ENCODE measurements at places on chromosomes 6 and 20.

DNA sequence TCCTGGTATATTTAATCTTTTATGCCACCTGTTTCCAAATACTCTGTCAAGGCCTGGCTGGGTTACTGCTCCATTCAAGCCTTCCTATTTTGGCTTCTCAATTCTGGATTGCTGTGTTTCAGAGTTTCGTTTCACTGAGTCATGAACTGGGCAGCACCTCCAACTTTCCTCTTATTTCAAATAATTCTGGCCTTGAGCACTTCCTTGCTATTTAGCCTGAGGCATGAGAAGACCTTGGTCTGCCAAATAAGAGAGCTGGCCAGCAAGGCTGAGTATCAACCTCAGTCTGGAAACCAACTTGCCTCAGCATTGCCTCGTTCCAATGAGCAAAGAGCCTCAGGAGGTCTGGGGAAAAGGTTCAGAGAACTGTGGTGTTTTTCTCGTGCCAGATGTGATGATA is 66.6 kb downstream of the TNFAIP3 start:
- peaks cover 5% of the 10 kb centered on the region for H3K4me1 ChIP-seq
- H3K27me3 ChIP-seq: no peaks in the 10 kb centered on the region
- peaks cover 14% of the 10 kb centered on the region for H3K36me3 ChIP-seq
- H3K4me3 ChIP-seq: no peak overlapping the region
- no peak for DNase-seq

- H3K27me3 ChIP-seq: peaks cover 47% of the 10 kb centered on the region
- H3K4me1 ChIP-seq: no peaks in the 10 kb centered on the region
- H3K4me3 ChIP-seq: no peak overlapping the region
- H3K27ac ChIP-seq: no peak overlapping the region
- H3K36me3 ChIP-seq: no peaks in the 10 kb centered on the region
Observed at GRCh38 chr6:34056305-34057108, 89.4 kb downstream of the GRM4 start.

- H3K36me3 ChIP-seq: no peaks in the 10 kb centered on the region
- H3K4me3 ChIP-seq: no peak overlapping the region
- no peak for DNase-seq
- peaks cover 22% of the 10 kb centered on the region for H3K27me3 ChIP-seq
- H3K27ac ChIP-seq: no peak overlapping the region
Observed at GRCh38 chr6:56742122-56742791, 99.6 kb upstream of the DST start.

GRCh38 chr6:3163248-3163594 is 5.9 kb upstream of the TUBB2A start:
- peaks cover 25% of the 10 kb centered on the region for H3K4me1 ChIP-seq
- no peak overlapping the region for H3K27ac ChIP-seq
- peaks cover 77% of the 10 kb centered on the region for H3K27me3 ChIP-seq

DNA sequence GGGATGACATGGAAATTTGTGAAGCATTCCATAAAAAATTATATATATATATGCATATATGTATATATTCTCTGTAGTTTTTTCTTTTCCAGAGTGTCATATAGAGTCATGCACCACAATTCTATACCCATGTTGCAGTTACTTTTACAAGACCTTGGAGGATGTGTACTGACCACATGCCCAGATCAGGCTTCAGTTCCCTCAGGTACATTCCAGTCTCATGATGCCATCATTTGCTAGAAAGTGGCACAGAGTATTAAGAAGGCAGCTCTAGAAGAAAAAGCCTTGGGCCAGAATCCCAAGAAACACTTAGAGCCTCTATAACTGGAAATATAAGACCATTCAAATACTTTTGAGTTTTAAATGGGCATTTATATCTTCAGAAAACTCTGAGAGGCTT is 685.5 kb upstream of the FLRT3 start:
- no peaks in the 10 kb centered on the region for H3K36me3 ChIP-seq
- no peaks in the 10 kb centered on the region for H3K4me1 ChIP-seq
- H3K27me3 ChIP-seq: no peaks in the 10 kb centered on the region
- no peak overlapping the region for H3K27ac ChIP-seq
- no peak for DNase-seq

DNA sequence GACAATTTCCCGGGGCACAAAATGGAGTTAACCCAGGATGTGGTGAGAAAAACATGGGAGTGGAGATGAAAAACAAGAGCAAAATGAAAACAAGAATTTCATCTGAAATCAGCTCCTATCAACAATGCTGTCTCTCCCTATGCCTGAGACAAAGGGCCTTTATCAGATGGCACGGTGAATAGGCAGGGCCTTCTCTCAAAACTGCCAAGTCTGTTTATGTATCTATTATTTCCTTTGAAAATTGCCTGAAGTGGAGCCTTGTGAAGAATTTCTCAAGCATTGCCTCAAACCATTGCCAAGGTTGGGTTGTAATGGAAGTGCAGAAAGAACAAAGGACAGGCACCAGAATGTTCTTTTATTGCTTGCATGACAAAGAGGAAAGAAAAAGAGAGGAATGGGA is 74.7 kb downstream of the BTBD3 start:
- H3K36me3 ChIP-seq: no peaks in the 10 kb centered on the region
- H3K4me1 ChIP-seq: no peaks in the 10 kb centered on the region
- H3K4me3 ChIP-seq: no peak overlapping the region
- no peak for DNase-seq
- no peaks in the 10 kb centered on the region for H3K27me3 ChIP-seq
- no peak overlapping the region for H3K27ac ChIP-seq

DNA sequence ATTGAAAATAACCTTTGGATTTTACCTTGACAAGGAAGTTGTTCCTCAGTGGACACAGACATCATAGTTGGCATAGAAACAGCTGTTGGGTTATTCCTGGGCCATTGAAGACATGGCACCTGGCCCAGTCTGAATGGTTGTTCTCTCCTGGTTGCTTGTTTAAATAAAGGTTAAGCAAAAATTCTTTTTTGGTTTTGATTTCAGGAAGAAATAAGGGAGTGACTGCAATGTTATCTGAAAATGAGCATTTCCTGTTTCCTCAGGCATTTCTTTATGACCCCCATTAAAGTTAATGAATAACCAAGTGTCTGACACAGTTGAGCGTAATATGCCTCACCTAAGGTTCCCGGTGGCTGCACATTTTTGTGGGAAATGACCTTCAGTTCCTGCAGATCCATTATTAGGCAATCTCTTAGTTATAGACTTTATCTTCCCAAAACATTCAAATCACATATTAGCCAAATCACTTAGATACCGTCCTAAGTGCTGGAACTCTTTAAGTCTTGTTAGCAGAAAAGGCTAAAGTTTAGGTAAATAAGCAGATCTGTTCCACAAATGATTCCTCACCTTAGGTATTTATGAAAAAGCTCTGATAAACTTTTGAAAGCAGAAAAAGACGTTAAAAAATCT is 648.7 kb upstream of the FLRT3 start:
- no peaks in the 10 kb centered on the region for H3K27me3 ChIP-seq
- no peak overlapping the region for H3K4me3 ChIP-seq
- H3K27ac ChIP-seq: no peak overlapping the region

DNA sequence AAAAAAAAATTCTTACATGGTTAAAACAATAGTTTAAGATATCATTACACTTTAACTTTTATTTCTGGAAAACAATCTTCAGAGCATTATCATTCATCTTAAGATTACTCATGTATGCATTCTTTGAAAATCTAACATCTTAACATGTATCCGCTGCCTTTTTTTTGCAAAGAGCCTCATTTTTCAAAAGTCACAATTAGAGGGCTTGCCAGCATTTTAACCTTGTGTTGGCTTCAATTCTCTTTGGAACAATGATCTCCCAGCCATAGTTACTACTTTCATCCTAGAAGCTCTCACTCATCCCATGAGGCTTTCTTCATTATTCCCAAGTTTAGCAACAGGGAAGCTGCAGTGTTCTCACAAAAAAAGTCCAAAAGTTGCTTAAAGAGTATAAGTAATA is 330.8 kb downstream of the BCKDHB start:
- H3K36me3 ChIP-seq: no peaks in the 10 kb centered on the region
- H3K27ac ChIP-seq: no peak overlapping the region
- DNase-seq: no peak
- H3K4me3 ChIP-seq: no peak overlapping the region
- no peaks in the 10 kb centered on the region for H3K4me1 ChIP-seq

GRCh38 chr6:108579328-108579721 is 18.6 kb downstream of the FOXO3 start:
- peaks cover 43% of the 10 kb centered on the region for H3K4me1 ChIP-seq
- H3K36me3 ChIP-seq: peaks cover 14% of the 10 kb centered on the region
- DNase-seq: no peak
- no peaks in the 10 kb centered on the region for H3K27me3 ChIP-seq

DNA sequence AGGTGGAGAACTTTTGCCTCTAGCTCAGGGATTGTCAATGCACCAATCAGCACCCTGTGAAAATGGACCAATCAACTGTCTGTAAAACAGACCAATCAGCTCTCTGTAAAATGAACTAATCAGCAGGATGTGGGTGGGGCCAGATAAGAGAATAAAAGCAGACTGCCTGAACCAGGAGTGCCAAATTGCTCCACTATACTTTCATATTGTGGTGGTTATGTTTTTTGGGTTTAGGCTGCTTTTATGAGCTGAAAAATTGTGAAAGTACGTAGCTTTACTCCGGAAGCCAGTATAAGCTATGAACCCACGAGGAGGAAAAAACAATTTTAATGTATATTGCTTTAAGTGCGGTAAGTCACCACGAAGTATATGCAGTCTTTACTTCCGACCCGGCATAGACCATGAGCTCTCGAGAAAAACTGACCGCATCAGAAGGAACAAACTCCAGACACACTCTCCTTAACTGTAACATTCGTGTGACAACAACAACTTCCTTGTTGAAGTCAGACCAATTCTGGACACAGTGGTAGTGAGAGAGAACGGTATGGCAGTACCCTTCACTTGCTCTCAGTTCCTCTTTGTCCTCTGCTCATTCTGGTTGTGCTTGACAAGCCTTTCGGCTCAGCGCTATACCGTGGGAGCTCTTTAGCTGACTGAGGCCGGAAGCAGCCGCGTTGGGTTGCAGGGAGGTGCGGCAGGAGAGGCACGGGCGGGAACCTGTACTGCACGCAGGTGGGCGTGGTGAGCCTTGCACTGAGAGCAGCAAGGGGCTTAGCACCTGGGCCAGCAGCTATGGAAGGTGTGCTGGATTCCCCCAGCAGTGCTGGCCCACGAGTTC is 81.9 kb upstream of the E2F3 start:
- peaks cover 10% of the 10 kb centered on the region for H3K36me3 ChIP-seq
- H3K27me3 ChIP-seq: peaks cover 8% of the 10 kb centered on the region
- peak overlapping the region; percentile 81 for H3K4me3 ChIP-seq
- H3K27ac ChIP-seq: peak overlapping the region; percentile 99

DNA sequence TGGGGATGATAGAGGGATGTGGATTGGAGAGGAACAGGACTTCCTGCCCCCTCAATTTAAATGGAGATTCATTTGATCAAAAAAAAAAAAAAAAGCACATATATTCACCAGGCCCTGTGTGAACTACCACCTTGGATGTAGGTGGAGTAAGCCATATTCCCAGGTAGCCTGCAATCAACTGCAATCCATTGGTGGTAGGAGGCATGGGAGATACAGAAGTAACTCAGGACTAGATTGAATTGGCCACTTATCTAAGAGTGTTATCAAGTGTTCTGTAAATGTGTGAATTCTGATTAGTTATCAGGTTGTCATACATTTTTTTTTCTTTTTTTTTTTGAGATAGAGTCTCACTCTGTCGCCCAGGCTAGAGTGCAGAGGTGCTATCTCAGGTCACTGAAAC is 124.1 kb upstream of the ESR1 start:
- H3K4me3 ChIP-seq: no peak overlapping the region
- H3K27ac ChIP-seq: no peak overlapping the region
- peaks cover 25% of the 10 kb centered on the region for H3K27me3 ChIP-seq
- H3K4me1 ChIP-seq: peaks cover 11% of the 10 kb centered on the region
- no peak for DNase-seq

DNA sequence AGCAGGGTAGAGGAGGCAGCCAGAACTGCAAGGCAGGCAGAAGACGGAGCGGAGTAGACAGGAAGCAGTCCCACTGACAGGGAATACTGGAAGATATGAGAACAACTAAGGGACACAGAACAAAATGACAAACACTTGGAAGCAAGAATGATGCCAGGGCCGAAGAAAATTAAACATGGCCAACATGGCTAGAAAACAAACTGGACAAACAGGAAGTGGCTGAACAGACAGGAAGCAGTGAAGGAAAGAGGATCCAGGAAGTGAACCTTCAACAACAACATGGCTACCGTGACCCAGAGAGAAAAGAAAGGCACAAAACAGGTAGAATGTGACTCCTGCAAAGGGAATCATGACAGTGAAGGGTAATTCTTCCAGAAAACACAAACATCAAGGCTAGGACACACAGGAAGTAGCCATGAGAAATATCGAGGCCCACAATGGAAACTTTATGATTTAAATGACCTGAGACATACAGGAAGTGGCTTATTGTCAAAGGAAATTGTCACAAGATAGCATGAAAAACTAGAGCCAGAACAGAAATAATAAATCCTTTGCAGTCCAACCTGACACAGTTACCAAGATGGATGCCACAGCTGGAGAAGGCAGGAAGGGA is 9.1 kb downstream of the COL11A2 start:
- no peak overlapping the region for H3K4me3 ChIP-seq
- peaks cover 22% of the 10 kb centered on the region for H3K36me3 ChIP-seq
- peak overlapping the region; percentile 90 for H3K27ac ChIP-seq
- H3K4me1 ChIP-seq: peaks cover 21% of the 10 kb centered on the region
- H3K27me3 ChIP-seq: peaks cover 64% of the 10 kb centered on the region

DNA sequence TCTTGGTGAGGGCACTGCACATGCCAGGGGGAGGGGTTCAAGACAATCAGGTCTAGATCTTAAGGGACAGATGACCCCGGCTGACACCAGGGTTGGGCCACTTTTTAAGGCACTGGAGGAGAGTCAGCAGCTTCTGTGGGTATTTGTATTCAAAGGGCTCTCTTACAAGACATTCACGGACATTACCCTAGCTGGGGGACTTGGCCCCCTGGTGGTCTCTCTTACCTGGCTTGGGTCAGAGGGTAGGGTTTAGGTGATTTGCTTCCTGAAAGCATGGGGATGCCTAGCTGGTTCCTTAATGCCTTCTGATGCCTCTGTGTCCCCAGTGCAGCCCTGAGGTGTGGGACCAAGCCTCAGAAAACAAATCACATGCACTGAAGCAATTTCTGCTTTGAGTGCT is 354.7 kb downstream of the CDC5L start:
- H3K4me3 ChIP-seq: no peak overlapping the region
- H3K4me1 ChIP-seq: no peaks in the 10 kb centered on the region
- H3K27me3 ChIP-seq: peaks cover 10% of the 10 kb centered on the region
- DNase-seq: no peak

- no peaks in the 10 kb centered on the region for H3K36me3 ChIP-seq
- no peak overlapping the region for H3K27ac ChIP-seq
- no peak overlapping the region for H3K4me3 ChIP-seq
Observed at GRCh38 chr20:57260934-57261333, 5.5 kb downstream of the BMP7 start.

All from activated naive CD4-positive, alpha-beta T cell treated with anti-CD3 and anti-CD28 coated beads, Interleukin-2, amount 10 ng/mL, durations not matched to agents 7 days and 5 days (primary cell).